ENCODE measurements at places on chromosomes 3 and 15.

- no peak for DNase-seq
Observed at GRCh38 chr3:140842984-140843649, 98.5 kb upstream of the SLC25A36 start.

DNA sequence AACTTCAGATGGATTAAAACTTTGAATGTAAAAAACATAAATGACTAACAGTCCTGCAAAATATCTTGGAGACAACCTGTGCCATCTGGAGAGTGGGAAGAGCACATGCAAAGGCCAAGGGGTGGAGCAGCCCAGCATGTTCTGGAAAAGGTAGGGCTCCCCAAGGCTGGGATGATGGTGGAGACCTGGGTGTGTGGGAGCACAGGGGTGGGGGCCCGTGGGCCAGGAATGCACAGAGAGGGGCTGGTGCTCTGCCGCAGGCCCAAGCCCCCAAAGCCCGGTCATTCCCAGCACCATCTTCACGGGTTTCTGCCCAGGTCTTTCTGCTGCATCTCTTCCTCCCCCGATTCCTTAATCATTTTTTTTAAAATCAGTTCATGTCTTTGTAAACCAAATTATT lies 9.7 kb upstream of the GATA2 start:
- DNase-seq: no peak

GRCh38 chr3:5294356-5294755 lies 106.8 kb downstream of the EDEM1 start:
- DNase-seq: no peak

- peak; percentile 64 for DNase-seq
Observed at GRCh38 chr3:108914774-108915641, 38.7 kb downstream of the GUCA1C start.

- DNase-seq: no peak
Observed at GRCh38 chr3:197224034-197224444, 74.4 kb downstream of the DLG1 start.

DNA sequence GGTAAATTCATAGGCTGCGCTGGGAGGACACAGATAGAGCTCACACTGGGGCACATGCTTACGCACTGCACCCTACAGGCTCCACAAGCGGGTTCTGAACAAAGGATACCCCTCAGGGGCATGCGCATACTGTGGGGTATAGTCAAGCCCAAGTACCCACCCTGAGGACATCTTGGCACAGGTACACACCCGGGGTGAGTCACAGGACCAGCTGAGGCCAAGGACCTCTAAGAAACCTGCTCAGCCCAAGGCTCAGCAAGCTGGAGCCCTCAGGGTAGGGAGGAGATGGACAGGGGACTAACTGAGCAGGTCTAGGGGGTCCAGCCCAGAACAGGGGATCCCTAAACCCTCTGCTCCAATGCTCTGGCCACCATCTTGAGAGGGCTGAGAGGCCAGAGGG lies 3.3 kb downstream of the SHISA5 start:
- no peak for DNase-seq

- DNase-seq: no peak
Observed at GRCh38 chr15:66294932-66295235, 1.5 kb downstream of the DIS3L start.

DNA sequence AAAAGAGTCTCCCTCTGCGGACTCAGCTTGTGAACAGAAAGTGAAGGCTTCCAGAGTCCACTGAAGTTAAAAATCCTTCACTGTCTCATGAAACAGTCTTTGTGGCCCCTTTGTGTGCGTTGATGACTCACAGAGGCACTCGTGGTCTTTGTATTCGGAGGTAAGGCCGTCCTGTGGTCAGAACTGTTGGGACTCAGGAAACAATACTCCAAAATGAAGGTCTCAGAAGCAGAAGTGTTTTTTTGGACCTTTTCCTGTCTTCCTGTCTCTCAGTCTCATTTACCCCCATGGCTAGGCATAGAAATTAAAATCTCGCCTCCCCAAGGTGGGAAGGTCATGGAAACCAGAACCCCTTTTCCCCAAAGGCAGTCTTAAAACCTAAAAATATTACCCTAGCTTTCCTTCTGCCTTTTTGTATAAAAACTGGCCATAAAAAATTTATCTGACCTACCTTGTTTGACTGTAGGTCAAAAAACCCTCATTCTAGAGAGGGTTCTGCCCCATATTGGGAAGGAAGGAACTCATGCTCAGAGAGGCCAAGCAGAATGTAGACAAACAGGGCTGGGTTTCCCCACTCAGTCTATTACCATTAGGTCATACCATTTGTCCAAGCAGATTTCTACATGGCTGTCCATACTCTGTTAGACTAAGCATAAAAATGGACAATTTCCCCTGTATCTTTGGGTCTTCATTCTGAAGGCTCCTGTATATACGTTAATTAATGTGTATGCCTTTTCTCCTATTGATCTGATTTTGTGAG lies 19.1 kb upstream of the EPB42 start:
- no peak for DNase-seq

DNA sequence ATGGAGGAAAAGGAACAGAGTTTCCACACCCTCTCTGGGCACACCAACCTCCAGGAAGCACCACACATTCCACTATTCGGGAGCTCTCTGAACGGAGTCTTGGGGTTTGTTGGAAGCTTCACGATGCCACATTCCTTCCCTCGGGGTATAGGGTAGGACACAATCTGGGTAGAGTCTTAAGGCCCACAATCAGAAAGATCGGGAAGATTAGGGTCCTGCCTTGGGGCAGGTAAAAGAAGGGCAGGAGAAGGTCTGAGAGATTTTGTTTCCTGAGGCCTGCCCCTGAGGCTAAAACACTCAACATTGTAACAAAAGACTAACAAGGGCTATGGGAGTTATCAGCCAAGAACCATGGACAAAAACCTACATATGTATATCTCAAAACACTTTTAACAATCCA lies 89.2 kb upstream of the RAP2B start:
- no peak for DNase-seq

GRCh38 chr15:36106640-36107335 lies 472.6 kb upstream of the CDIN1 start:
- no peak for DNase-seq

DNA sequence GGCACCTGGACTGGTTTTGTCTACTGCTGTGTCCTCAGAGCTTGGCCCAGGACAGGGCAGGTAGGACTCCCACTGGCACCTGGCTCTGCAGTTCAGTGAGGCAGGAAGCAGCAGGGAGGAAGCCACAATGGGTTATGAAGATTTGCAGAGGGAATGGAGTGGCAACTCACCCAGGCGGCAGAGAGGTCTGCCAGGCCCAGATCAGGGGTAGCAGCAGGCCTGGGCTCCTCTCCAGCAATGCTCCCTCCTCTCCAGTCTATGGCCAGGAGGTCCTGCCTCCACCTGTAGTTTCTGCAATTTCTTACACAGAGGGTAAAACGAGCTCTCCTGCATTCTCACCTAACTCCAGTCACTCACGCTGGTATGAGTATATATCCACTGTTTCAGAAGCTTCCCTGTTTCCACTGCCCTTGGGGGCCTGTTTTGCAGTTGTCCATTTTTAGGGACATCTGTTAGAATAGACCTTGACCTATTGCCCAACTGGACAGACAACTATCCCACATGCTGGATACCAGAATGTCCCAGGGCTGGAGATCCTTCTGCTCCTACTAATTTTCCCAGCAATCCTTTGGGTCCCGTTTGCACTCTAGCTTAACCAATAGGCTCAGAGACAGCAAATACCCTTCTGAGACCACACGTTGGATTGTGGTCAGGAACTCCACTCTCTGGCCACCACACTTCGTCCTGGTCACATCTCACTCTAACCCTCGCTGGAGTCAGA lies 35.2 kb downstream of the HMCES start:
- no peak for DNase-seq

DNA sequence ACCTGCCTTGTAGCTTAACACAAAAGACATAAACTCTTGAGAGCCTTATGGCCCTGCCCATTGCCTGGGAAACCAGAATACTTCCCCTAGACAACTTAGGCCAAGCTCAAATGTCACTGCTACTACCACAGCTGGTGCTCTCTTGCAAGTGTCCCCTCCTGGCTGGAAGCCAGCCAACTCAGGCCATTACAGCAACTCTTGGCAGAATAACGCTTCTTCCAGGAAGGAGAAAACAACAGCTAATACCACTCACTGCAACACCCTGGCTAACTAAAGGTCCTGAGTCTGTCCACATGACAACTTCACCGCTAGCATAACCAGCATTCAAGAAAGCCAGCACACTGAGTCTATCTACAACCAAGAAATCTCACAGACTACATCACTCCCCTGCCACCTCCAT lies 5.1 kb upstream of the B4GALT4 start:
- DNase-seq: no peak

DNA sequence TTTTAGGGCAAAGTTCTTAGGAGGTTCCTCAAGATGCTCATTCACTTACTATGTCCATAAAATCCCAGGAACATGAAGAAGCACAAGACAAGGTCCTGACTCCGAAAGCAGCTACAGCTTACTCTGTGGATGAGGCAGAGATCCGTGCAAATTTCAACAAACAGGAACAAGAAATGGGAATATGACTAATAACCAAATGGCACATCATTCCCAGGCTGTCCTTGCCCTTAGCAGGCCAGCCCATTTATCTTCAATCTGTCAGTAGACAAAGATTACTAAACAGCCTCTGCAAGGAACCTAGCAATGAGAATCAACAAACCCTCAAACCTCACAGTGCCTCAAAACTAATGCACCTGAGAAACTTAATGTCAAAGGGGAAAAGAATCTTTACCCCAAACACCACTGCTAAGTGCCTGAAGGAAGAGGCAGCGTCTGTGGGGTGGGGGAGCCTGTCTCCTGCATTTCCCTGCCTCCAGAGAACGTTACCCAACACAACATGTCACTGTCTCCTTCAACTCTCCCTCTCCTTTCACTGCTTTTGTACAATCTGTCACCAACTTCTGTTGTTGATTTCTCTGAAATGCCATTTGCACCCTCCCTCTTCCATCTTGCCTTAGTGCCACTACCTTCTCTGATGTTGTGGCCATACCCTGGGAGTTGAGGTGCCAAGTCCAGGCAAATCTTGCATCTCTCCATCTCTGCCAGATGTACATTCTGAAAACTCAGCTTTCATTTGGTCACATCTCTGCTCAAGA lies 4.8 kb downstream of the TNFAIP8L3 start:
- DNase-seq: no peak

GRCh38 chr3:102141928-102142239 lies 292.6 kb downstream of the NFKBIZ start:
- DNase-seq: no peak

GRCh38 chr3:15010664-15011063 lies 54.5 kb downstream of the MRPS25 start:
- no peak for DNase-seq

DNA sequence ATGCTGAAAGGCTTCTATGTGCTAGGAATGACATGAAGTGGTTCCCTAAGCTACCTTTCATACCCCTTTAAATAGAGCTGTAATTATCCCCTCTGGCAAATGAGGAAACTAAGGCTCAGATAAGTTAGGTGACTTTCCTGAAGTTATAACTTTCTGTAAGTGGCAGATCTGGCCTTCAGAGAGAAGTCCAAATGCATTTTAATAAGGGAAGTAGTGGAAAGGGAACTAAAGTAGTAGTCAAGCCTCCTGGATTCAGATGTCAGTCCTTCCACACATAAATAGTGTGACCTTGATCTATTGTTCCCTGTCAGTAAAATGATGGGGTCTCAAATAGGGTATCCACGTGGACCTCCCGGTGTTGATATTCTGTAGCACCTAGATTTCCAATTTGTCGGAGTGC lies 277.7 kb downstream of the EDEM1 start:
- no peak for DNase-seq

GRCh38 chr3:195451373-195452015 lies 8.7 kb upstream of the ACAP2 start:
- no peak for DNase-seq

DNA sequence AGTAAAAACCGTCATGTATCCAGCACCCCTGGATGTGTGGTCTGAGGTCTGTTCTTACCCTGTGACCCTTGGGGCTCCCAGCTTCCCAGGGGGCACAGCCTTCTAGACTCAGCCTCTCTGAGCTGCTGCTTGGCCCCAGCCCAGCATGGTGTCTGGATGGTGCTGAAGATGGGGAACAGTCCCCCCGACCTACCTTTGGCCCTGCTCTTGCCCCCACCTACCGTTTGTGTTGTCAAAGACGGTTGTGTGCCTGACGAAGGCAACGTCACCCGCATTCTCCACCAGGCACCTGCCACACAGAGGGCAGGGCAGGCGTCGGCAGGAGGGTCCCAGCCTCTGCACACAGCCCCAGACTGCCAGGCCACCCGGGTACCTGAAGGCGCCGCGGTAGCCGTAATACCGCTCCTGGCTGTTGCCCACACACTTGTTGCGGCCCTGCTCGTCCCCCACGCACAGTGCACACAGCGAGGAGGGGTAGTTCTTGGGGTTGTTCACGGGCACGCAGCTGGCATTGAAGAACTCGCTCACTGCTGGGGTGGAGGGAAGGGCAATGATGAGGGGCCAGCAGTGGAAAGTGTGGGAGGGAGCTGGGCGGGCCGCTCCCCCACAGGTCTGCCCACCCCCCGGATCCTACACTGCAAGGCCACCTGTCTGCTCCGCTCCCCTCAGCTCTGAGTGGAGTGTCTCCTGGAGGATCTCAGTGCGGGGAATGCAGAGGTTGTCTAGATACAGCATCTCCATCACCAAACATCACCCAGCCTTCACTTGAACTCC lies 21.0 kb downstream of the MELTF start:
- no peak for DNase-seq

GRCh38 chr15:85474700-85475316 lies 94.4 kb downstream of the AKAP13 start:
- DNase-seq: no peak

DNA sequence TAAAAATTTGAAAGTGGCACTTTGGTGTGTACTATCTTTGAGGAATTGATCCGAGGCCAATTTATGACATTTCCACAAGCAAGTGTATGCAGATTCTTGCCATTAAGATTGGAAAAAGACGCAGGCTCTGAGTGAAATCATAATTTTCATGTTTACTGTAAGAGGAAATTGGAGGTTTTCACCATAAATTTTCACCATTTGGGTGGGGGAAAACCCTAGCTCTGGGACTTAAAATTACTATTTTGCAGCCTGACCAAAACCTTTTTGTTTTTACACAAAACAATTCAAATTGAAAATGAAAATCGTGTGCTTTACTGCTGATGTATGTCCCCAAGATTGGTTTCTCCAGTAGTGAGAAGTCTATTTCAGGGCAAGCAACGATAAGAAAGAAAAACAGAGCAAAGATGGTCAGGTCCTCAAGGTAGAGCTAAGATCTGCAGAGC lies 282.6 kb downstream of the FOXP1 start:
- DNase-seq: no peak

DNA sequence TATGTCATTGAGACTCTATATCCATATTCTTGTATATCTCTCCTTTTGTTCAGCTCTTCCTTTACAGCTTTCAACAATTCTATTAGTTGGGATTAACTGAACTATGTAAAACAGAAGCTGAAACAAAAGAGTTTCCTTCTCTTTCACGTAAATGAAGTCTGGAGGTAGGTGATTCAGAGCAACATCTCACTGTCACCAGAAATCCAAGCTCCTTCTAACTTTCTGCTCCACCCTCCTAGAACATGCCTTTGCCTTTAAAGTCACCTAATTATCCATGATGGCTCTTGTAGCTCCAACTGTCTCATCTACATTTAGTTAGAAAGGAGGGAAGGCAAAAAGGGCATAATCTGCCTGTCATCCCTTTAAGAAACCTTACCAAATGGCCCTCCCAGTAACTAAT lies 458.2 kb upstream of the MDFIC2 start:
- no peak for DNase-seq

- DNase-seq: no peak
Observed at GRCh38 chr15:81502439-81502838, 128.4 kb upstream of the TMC3 start.

- no peak for DNase-seq
Observed at GRCh38 chr3:88713233-88713691, 394.2 kb upstream of the EPHA3 start.

- no peak for DNase-seq
Observed at GRCh38 chr3:159583662-159584061, 405.0 kb upstream of the IL12A start.
